IPS DF 19.7 (cell line): ENCODE measurements at places on chromosomes 4 and X.

- no peak for DNase-seq
Measured at GRCh38 chrX:41971346-41971745, 48.0 kb upstream of the CASK start.

- no peak for DNase-seq
Measured at GRCh38 chr4:83197555-83198235, 83.2 kb upstream of the PLAC8 start.

DNA sequence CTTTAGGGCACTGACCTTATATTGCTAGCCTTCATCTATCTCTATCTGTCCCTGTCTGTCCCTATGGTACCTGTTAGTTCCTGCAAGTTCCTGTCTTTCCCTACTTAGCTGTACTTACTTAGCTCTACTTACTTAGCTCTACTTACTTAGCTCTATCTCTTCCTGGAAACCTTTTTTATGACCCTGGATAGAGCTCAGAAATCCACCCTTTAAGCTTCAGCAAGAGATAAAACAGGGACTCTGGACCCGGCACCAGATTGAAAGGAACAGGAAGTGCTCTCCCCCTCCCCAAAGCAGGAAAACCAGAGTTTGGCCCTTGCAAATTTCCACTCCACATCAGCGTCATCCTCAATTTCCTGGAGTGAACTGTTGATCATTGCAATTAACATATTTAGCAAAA is 12.3 kb upstream of the IL9R start:
- DNase-seq = no peak

DNA sequence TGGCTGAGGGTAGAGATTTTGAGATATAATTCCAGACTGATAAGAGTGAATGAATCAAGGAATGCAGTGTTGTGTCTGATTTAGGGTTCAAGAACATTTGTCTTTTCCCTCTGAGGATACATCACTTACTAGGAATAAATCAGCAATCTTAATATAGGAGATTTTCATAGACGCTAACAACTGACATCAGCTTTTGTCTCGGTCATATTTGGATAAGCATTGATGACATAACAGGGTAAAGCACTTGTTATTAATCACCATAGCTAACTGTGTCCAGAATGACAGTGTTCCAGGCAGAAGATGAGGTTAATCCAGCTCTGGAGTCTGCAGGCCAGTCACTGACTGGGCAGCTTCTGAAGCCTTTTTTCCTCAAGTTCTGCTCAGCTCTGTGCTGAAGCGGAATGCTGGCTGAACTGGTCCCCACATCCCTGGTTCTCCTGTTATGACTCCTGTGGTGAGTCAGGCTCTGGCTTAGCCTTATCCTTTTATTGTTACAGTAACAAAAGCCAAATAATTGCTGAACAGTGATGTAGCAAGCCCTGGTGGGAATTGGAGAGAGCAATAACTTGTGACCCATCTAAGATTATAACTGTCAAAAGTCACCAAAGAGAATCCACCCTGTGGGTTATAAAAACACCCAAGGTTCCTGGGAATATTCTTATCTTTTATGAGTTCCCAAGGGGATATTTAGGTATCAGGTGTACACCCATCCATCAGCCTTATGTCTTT is 41.8 kb downstream of the FNIP2 start:
- no peak for DNase-seq

DNA sequence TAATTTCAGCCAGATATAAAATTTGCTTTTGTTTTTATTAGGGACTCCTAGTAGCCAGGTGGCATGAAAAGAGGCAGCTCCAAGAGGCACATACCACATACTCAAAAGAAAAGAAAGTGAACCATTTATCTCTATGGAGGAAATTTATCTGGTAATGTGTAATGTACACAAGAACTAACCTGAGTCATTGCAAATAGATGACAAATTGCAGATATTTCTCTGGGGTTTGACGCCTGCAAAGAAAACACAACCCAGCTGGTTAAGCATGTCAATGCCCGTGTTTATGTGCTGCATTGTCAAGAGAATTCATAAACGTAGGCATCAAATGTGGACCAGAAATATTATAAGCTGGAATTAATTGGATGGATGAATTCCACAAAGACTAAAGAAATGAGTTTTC is 46.9 kb upstream of the PHKA2 start:
- no peak for DNase-seq

- no peak for DNase-seq
Measured at GRCh38 chr4:78610546-78611214, 59.1 kb downstream of the ANXA3 start.

DNA sequence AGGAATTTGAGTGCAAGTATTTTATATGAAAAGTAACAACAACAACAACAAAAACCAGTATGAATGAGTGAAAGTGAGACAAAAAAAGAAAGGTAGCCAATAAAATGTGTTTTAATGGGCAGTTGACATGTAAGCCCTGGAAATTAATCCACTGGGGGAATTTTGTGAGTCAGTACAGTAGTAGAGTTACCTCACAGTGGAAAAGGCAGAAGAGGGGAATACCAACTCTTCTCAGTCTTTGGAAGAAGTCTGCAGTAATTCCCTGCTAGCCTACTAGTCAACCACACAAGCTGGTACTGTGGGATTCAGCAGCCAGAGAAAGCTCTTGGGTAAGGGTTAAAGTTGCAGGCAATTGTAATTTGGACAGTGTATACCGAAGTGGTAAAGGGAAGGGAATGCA is 76.3 kb upstream of the IL15 start:
- no peak for DNase-seq

DNA sequence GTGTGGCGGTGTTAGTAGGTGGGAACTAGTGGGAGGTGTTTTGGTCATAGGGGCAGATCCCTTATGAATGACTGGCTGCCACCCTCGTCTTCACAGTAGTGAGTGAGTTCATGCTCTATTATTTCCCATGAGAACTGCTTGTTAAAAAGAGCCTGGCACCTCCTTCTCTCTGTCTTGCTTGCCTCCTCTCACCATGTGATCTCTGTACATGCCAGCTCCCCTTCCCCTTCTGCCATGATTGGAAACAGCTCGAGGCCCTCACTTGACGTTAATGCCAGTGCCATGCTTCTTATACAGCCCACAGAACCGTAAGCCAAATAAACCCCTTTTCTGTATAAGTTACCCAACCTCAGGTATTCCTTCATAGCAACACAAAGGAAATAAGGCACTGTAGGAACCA is 21.7 kb downstream of the PNMA6F start:
- no peak for DNase-seq

DNA sequence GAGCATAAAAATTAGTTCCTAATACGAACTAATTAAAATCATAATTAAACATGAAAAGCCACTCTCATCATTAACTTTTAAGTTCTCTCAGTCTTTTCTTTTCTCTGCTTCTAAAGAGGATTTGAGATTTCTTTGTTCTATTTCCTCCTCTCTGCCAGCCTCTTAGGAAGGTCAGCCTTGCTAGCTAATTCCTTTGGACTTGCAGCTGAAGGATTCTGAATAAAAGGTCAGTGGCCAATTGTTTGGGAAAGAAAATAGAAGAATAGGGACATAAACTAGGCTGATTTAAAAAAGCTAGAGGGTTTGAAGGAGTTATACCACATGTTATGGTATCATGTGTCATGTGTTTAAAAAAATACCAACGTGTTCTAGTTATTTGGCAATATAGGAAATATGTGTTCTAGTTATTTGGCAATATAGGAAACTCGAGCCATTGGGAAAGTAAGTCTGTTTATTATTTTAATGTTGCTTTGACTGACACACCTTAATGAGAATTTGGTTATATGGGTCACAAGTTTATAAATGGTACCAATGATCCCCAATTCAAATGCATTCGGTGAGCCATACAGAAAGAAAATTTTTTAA is 1668.7 kb upstream of the PCDH7 start:
- no peak for DNase-seq

DNA sequence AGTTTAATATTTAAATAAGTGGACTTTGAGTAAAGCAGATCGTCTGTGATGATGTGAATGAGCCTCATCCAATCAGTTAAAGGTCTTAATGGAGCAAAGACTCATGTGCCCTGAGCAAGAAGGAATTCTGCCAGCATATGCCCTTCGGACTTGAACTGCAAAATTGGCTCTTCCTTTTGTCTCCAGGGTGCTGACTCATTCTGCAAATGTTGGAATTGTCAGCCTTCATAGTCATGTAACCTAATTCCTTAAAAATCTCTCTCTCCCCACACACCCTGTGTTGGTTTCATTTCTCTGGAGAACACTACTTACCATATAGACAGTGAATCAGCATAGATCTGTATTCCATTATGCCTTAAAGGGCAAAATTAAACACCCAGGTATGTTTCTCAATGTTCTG is 609.8 kb upstream of the GALNTL6 start:
- DNase-seq = no peak

DNA sequence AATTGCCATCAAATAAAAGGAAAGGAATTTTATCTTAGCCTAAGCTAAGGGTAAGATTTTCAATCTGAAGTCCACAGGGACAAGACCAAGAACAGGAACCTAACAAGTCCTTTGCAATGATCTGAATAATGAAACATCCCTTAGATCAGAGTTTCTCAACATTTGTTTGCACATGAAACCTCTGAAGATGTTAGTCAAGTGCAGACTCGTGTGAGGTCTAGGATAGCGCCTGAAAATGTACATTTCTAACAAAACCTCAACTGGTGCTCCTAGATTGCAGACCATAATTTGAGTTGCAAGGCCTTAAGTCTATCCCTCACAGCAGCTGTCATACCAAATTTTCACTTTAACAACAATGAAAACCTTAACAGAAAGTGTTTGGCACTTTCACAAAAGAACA is 337.6 kb downstream of the DMD start:
- DNase-seq = no peak

GRCh38 chrX:25003066-25003849 is 12.5 kb downstream of the ARX start:
- no peak for DNase-seq

DNA sequence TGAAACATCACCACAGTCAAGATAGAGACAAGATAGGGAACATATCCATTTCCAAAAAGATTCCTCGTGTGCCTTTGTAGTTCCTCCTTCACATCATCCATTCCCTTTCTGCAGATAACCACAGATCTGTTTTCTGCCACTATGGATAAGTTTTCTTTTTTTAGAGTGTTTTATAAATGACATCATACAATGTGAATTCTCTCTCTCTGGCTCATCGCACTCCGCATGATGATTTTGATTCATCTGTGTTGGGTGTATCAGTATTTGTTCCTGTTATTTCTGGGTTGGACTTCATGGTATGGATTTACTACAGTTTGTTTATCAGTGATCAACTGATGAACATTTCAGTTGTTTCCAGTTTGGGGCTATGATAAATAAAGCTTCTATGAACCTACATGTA is 23.2 kb upstream of the ANXA3 start:
- no peak for DNase-seq

- DNase-seq = no peak
Measured at GRCh38 chr4:152663203-152664066, 16.4 kb downstream of the TMEM154 start.

- no peak for DNase-seq
Measured at GRCh38 chrX:54641530-54641929, 111.5 kb downstream of the GNL3L start.

- DNase-seq = no peak
Measured at GRCh38 chrX:27583976-27584375, 6.2 kb upstream of the DCAF8L2 start.

GRCh38 chr4:175377203-175377602 is 434.9 kb downstream of the GPM6A start:
- no peak for DNase-seq

DNA sequence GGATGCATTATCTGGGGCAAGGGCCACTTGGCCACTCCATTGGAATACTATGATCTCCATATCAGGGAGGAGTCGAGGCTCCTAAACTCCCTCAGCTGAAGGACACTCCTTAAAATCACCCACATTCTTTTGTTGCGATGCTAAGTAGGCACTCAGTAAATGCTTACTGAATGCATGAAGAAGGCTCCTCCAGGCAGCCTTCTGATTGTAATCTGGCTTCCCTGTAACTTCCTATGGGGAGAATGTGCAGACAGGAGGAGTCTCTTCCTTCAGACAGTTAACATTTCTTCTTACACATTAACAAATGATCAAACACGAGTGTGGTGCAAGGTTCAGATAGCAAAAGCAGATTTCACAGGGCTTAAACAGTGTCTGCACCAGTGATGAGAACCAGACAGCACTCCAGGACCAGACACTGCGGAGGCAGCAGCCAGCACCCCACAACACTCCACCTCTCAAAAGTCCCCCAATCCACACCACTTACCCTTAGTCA is 21.4 kb upstream of the USO1 start:
- DNase-seq = no peak

DNA sequence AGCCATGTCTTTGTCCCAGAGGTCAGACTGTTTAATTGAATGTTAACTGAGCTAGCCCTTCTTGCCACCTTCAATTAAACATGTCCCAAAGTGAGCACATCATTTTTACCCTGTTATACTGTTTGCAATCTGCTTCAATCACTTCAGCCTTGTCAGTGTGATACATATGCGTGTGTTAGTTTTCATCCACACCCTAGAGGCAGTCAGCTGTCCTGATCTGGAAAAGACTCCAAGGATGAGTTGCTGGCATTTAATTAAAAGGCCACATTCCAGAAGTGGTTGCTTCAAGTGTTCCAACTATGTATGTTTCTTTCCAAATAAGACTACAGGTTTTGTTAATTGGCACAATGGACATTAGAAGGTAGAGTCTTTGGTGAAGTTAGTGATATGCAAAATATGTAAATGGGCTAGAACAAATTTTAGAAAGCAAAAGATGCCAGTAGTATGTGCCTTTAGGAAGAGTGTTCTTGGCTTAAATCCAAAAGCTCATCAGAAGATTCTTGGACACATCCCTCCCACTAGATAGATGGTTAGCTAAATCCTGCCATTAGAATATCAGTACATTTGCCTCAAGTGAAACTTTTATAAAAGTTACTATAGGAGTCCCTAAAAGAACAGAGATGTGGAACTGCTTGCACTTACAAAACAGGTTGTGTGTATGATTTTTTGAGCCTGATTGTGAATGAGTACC is 79.5 kb upstream of the SLIT2 start:
- no peak for DNase-seq

DNA sequence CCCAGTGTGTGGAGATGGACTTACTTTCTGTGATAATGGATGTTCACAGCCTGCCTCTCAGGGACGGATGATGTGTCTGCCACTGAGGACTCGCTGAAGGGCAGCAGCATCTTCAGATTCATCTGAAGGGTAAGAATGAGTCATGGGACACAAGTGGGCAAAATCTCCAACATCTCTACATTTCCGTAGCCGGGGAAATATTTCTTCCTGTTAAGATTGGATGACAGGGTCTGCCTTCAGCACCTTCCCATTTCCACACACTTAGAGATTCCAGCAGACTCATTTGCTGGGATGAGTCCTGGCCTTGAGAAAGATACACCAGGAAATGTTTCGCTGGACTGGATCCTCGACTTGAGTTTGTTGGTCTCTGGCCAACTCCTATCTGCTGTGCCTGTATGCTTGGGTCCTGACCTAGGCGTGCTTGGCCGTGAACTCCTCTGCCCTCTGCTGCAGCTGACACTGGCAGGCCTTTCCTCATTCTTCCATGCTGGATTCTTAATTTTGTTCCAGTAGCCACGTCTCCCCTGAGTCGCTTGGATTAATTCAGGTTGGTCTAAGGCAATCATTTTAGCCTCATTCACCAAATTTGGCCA is 46.5 kb upstream of the SOD3 start:
- no peak for DNase-seq

- DNase-seq = no peak
Measured at GRCh38 chr4:1945124-1945895, 63.5 kb downstream of the NELFA start.
